ENCODE measurements at places on chromosomes 7 and 10.

GRCh38 chr10:13972609-13973008 lies 358.1 kb downstream of the FRMD4A start:
- no peak for DNase-seq

GRCh38 chr10:103747193-103747865 lies 108.0 kb downstream of the SH3PXD2A start:
- no peak for DNase-seq

DNA sequence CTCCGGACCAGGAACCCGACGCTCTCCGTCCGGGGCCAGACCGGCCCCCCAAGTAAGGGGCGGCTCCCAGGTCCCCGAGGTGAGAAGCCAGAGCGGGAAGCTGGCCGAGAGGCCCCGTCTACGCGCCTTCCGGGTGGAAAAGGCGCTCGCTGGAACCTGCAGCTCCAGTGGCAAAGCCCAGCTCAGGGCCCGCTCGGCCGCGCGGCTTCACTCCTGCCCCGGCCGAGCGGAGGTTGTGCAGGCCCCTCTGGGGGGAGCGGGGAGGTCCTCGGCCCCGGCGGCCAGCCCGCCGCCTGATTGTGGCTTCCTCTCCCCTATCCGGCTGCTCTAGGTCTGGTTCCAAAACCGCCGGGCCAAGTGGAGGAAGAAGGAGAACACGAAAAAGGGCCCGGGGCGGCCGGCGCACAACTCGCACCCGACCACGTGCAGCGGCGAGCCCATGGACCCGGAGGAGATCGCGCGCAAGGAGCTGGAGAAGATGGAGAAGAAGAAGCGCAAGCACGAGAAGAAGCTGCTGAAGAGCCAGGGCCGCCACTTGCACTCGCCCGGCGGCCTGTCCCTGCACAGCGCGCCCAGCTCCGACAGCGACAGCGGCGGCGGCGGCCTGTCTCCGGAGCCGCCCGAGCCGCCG lies 2.9 kb downstream of the UNCX start:
- DNase-seq = no peak

DNA sequence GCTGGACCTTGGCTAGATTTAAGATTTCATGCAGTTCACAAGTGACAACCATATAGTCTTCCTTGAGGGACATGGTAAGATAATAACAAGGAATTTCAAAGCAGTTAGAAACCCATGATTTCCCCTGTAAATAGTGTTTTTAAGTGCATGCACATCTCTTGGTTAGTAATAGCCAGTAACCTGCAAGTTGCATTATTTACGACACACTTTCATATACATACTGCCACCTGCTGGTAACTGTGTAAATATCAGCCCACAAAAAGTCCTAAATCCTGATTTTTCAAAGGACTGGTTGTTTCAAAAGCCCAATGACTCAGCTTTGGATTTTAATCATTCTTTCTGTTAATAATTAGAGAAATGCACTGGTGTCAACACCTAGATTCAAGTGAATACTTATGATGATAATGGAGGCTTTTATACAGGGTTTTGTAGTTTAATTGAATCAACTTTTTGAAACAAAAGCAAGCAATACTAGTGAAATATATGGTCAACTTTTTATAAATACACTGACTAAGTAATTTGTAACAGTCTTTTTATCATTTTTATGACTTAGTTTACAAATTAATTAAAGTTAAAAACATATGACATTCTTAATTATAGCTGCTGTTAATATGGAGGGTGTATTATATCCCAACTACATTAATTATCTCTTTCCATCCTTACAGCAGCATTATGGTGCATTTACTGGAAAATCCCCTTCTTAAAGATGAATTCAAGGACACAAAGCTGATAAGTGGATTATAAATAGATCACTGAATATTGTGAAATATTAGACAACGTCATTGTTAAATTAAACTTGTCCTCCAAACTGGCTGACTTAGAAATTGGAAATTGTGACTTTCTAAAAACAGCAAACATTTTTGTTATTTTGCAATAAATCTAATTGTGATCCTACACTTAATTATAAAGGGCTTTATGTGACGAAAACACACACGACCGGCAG lies 367.7 kb upstream of the SEMA3D start:
- DNase-seq = no peak

DNA sequence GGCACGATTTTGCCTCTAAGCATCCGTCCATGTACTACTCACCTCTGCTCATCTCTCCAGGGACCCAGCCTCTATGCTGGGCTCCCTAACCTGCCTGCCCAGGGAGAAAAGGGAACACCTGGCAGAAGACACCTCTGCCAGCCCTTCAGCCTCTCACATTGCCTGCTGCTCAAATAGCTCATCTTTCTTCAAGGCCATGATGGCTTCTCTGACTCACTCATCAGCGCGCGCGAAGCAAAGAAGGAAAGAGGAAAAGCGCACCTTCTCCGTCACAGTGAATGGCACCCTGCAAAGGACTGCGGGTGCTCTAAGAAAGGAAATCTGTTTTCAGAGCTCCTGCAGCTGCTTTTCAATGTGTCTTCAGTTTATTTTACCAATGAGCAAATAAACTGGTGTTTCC lies 174.0 kb downstream of the PRKAG2 start:
- no peak for DNase-seq

Data from stimulated activated naive CD8-positive, alpha-beta T cell treated with anti-CD3 and anti-CD28 coated beads, Interleukin-15, Interleukin-2, amounts not matched to agents 100 U/mL and 50 U/mL, for 24 hours (primary cell).